Naive thymus-derived CD8-positive, alpha-beta T cell (primary cell): ENCODE measurements at places on chromosomes 7 and 10. TPM values are rescaled to one million over a fixed set of nuclear protein-coding genes. Genes with fewer than 3 reads are reported as not detected.
A peak's percentile ranks its signal among the peaks of the same experiment; 100 is the strongest.

DNA sequence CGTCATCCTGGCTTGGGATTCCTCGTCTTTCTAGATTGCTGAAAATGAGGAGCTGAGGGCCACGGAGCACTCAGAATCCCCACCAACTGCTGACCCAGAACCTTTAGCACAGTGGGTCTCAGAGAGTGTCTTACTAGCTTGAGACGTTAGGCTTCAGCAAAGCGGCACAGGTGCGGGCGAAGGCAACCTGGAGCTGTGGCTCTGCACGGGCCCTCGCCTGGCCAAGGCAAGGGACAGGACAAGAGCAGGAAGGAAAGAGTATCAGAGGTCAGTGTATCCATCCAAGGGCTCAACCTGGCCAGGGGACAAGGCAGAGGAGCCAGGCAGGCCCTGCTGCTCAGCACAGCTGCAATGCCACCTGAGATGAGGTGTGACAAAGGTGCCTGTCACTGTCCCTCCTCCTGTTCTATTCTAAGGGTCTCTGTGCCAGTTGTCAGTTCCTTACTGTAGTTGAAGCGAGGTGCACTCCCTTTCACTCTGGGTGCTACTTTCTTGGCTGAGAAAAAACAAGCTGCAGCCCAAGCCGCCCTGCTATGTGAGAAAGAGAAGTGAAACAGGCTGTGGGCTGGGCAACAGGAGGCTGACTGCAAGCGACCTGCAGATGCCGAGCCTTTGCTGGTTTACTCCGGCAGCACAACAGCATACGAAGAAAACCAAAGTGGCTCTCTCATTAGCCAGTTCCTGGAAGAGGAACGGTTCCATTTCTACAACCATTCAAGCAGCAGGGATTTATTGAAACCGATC lies 33.3 kb upstream of the KDM7A start:
- H3K36me3 ChIP-seq: no peaks in the 10 kb centered on the region
- H3K27ac ChIP-seq: peak overlapping the region; percentile 17
- H3K4me1 ChIP-seq: peaks cover 19% of the 10 kb centered on the region
- H3K27me3 ChIP-seq: peaks cover 7% of the 10 kb centered on the region
- DNase-seq: no peak

The PCDH15 gene
- not detected for total RNA-seq

- no peak overlapping the region for H3K4me3 ChIP-seq
- no peak overlapping the region for H3K27ac ChIP-seq
- peaks cover 17% of the 10 kb centered on the region for H3K27me3 ChIP-seq
Observed at GRCh38 chr7:39434012-39434411, 132.2 kb upstream of the YAE1 start.

The NPTX2 gene
- total RNA-seq: not detected

- H3K4me1 ChIP-seq: no peaks in the 10 kb centered on the region
- H3K36me3 ChIP-seq: no peaks in the 10 kb centered on the region
- no peak overlapping the region for H3K27ac ChIP-seq
- H3K4me3 ChIP-seq: no peak overlapping the region
- H3K27me3 ChIP-seq: peaks cover 2% of the 10 kb centered on the region
Observed at GRCh38 chr10:60878224-60878623, 65.8 kb downstream of the RHOBTB1 start.
